Activated CD4-positive, alpha-beta memory T cell treated with anti-CD3 and anti-CD28 coated beads, Interleukin-2, amount 10 ng/mL, durations not matched to agents 7 days and 5 days (primary cell): ENCODE measurements at places on chromosomes 7 and 10.

DNA sequence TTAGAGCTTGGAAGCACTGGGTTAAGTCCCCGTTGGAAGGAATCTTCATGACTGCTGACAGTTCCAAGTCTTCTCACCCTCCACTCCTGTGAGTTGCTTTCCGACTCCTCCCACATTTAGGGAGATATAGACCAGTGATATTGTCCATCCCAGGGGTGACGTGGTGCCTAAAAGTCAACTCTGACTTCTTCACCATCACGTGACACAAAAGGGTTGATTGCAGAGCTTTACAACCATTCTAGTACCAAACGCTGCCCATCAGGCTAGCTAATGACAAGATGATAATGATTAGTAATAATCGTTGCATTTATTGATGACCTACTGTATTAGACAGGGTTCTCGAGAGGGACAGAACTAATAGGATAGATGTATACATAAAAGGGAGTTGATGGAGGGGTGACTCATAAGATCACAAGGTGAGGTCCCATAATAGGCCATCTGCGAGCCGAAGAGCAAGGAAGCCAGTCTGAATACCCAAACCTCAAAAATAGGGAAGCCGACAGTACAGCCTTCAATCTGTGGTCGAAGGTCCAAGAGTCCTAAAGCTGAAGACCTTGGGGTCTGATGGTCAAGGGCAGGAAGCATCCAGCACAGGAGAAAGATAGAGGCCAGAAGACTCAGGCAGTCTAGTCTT is 85.3 kb upstream of the CARD11 start:
- no peak for DNase-seq

DNA sequence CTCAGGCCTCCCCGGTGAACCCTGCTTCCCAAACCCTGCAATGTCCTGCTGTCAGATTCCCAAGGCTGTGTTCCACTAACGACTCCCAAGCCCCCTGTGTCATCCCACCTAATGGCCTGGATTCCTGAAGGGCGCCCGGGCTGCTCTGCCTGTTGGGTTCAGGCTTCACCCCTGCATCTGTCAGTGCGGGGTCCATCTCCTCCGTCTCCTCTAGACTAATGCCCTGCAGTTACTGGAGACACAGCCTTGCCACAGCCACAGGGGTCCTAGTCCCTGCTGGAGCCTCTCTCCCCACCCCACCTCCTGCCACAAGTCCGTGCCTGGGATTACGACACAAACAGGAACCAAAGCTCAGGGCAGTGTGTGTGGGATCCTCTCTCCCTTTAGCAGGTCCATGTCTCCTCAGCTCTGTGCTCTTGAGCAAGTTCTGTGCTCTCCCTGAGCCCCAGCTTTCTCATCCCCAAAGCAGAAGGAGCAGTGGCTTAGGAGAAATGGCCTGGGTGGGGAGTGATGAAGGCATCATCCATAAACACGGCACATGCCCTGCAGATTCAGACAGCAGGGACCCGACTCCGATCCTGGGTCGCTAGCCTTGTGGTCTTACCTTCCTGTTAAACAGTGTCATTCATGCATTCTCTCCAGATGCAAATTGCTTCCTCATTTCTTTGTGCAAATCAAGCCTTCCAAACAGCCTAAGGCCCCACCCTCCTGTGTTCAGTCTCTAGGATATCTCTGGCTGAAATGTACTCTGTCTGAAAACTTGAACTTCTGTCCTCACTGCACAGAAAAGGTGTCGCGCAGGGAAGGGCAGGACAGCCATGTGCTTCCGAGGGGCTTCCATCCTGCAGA is 8.2 kb upstream of the RBP3 start:
- no peak for DNase-seq

GRCh38 chr10:96097865-96098264 is 32.2 kb upstream of the ZNF518A start:
- no peak for DNase-seq

DNA sequence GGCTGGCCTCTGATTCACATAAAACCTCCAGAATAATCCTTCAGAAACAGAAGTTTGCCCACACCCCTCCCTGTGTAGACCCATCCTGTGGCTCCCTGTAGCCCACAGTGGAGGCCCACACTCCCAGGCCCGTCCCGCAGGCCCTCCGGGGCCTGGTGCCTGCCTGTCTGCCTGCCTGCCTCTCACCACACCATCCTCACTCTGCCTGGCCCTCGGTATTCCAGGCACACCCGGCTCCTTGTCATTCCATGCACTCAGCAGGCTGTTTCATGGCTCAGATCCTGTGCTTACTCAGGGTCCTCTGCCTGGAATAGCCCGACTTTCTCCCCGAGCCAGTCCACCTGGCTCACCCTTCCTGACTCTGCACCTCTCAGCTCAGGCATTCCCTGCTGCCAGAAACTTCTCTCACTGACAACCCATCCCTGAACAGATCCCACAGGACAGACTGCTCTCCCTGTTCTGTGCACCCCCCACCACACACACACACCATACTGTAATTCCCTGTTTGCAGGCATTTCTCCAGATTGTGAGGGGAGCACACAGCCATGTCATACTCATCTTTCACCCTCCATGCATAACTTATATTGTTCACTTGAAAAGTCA is 498.0 kb upstream of the ZMIZ1 start:
- DNase-seq, result no peak

DNA sequence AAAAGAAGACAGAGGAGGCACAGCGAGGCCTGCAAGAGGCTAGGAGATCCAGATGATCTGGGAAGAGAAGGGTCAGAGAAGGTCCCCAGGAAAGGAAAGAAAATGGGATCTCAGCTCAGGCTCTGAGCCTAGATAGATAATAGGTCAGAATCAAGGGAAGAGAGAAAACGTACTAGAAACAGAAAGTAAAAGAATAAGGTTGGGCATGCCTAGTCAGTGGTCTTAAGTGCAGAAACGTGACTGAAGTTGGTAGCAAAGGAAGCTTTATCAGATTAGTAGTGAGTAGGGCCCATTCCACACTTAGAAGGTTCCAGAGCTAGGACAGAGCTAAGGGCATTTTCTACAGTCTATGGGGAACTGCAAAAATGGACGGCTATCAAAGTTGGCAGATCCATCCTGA is 84.8 kb upstream of the ASAH2 start:
- DNase-seq, result no peak

GRCh38 chr7:33072471-33072870 is 9.9 kb upstream of the NT5C3A start:
- no peak for DNase-seq

- DNase-seq, result no peak
Observed at GRCh38 chr10:117955176-117955575, 91.6 kb downstream of the RAB11FIP2 start.

DNA sequence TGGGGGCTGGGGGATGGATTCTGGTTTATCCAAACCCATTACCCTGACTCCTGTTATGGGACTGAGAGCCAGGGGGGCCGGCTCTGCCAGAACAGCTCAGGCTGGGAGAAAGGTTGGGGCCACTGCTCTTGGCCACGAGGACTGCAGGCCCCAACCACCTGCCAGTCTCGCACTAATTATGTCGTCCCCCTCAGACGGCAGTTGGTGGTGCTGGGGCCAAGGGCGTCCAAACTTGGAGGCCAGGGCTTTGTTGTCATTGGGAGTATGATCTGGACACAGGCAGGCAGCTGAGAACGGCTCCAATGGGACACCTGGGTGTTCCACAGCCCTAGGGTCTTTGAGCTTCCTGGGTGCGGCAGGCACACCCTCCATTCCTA is 34.7 kb downstream of the DRGX start:
- no peak for DNase-seq
